MV-4-11 (cell line): ENCODE measurements at places on chromosomes 5 and 9.

- no peak for DNase-seq
These were observed 260.7 kb downstream of the CHSY3 start for GRCh38 chr5:130164966-130165365.

GRCh38 chr5:181217111-181217802, 5.8 kb upstream of the TRIM41 start:
- DNase-seq = no peak

GRCh38 chr5:147436596-147436995, 73.3 kb downstream of the DPYSL3 start:
- peak; percentile 91 for DNase-seq

DNA sequence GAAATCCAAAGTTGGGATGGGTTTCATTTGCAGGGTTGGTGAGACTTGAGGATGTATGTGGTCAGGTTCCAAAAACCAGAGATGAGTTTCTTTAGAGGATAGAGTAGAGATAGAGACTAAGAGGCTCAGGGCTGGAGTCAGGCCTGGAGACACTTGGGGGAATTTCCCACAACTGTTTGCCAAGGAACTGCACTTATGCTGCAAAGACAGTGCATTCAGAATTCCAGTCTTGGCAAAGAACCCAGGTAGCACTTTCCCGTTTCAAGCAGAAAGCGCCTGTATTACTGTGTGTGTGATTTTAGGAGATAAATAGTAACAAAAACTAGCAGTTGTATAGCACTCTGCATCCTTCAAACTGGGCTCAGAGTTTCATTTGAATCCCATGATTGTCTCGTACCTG, 55.4 kb downstream of the SNCAIP start:
- DNase-seq = no peak

GRCh38 chr5:73471654-73472053, 23.1 kb upstream of the FOXD1 start:
- DNase-seq = no peak

DNA sequence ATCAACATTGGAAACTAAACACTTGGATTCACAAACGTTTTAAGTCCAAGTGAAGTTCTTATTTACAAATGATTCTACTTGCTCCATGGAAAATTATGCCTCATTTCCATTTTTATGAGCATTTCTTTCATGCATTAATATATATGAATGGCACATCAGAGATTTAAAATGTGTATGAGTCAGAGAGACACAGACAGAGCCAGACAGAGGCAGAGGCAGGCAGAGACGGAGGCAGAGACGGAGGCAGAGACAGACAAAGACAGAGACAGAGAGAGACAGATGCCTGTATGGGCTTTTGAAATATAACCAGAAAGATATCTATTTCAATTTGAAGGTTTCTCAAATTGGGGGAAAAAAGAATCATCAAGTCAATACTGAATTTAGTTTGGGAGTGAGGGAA, 649.0 kb downstream of the PTPRD start:
- DNase-seq = no peak

- peak; percentile 15 for DNase-seq
These were observed 53.4 kb downstream of the OR2K2 start for GRCh38 chr9:111276431-111277128.

- no peak for DNase-seq
These were observed 9.2 kb upstream of the RARS1 start for GRCh38 chr5:168477060-168477459.

DNA sequence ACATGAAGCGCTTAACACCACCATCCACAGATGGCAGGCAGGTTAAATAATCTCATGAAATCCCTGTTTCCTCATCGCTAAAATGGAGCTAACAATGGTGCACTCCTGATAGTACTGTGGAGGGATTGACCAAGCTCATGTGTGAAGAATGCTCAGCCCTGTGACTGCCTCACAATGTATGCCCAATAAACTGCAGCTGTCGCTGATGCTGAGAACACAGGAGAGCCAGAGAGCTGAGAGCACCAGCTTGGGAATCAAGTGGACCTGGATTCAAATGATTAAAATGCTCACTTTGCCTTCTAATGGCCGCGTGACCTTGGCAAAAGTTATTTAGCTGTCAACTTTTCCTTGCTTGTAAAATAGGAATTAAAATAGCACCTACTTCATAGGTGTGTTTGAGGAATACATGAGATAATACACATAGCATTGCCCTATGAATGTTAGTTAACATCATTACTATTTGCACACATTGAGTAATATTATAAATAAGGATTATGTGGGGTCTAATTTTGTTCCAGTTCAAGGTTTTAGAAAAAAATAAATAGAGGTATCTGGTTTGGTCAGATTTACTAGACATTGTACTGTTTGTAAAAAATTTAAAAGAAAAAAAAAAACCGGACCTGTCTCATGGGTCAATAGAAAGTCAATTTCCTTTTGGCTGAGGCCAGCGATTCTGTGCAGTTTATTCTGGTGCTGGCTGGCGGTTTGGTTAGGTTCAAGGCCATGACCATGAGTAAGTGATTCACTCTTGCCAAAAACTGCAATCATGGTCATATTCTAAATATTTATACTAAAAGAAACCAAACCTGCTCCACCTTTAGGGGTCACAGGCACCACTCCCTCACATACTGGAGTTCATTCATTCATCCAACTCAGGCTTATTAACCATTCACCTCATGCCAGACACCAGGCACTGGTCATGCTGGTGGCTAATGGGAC, 101.3 kb downstream of the SH3TC2 start:
- DNase-seq = no peak
